ENCODE measurements at places on chromosomes 12 and 14.
A peak's percentile ranks its signal among the peaks of the same experiment; 100 is the strongest.

GRCh38 chr12:130981074-130981742, 27.5 kb downstream of the ADGRD1 start:
- DNase-seq, result no peak

GRCh38 chr14:74488786-74489397, 4.2 kb downstream of the NPC2 start:
- DNase-seq, result no peak

DNA sequence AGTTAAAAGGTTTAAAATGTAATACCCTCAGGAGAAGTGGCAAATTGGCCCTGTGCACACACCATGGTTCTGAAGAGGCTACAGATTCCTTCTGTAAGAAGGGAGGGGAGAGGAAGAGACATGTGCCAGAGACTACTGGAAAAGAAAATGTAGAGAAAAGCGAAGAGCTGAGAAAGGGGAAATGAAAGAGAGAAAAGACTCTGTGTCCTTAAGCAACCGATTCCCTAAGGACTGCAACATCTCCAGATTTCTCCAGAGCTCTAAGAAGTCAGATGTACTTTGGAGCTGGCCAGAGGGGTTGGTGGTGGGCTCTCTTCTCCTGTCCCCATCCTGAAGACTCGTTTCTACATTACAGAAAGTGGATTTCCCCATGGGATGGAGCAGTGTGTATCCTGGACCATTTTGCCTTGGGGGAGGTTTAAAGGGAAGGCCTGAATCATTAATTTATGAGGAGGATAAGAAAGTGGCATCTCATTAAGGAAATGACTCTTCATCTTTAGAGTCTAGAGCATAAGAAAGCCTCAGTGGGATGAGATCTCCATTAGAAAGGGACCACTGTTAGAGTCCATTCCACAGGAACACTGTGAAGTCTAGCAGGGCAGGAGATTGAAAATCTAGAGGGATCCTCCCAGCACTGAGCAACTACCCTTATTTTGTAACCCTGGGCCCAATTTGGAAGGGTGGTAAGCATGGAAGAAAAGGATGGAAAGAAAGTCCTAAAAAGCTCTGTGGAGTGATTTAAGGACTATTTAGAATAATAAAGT, 45.5 kb upstream of the FUT8 start:
- DNase-seq, result no peak

DNA sequence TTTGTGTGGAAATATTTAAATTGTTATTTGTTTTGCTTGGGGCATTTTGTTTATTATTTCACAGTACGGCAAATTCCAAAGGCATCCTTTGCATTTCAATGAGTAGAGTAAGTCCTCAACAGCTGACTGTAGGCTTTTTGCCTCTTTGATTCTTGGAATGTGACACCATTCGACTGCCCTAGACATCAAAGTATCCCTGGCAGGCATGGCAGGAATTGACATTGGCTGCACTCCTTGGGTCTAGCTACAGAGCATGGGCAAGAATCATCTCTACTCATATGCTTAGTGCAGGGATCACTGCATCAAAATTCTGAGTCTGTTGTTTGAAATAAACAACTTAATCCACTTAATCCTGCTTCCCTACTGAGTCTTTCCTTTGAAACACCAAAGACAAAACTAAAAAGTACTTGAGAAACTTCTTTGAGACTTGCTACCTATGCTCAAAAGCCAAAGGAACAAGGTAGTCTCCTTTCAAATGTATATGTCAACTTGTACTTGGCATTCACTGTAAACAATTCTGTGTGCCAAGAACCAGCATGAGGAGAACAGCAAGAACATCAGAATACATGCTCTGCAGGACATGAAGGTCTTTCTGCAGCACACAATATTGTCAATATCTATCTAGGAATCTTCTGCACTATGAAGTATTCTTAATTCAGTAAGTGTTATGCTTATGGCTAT, 1569.0 kb upstream of the FLRT2 start:
- DNase-seq, result no peak

DNA sequence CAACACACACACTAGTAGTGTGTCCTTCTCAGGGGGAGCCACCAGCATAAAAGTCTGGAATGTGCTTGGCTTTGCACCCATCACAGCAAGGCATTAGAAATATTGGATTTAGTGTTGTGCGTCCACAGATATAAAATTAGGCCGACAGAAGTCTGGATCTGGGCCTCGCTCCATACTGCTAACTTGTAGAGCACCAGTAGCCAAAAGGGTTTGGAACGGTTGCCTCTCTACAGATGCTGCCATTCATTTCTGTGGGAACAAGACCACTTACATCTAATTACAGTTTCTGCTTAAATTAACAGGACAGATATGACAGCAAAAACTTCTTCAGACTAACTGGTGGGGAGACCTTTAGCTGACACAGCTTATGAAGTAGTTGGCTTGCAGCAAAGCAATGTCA, 94.2 kb downstream of the EXOC5 start:
- DNase-seq, result no peak

DNA sequence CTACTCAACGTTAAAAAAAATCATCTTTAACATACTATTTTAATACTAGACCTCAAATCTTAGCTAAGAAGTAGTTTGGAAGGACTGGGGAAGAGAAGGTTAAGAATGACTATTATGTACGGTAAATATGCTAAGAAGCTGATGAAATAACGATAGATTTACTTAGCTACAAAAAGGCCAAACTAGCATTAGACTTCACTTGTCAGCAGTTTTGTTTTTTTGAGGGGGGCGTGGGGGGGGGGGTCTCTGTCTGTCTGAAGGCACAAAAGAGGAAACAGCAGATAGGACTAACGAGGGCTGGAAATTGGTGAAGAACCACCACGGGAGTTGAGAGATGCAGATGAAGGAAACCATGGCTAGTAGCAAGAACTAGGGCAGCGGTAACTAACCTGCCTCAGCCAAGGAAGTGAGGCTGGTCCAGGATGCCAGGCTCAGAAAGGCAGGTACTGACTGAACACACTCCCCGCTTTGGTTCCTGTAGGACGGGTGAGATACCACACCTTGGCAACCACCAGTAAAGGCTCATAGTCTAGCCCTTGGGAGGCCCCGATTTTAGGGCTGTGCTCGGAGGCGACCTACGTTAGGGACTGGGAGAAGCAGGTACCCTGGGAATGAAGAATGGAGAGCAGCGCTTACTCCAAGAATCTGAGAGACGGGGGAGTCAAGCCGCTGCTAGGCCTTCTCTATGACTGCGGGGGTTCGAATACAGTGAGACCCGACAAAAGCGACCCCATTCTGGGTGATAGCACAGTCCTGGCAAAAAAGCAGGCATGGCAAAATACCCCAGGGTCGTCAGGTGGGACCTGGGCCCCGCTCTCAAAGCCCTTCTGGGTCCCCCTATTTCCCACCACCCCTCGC, 675 bp downstream of the NEDD8 start:
- DNase-seq, result no peak

GRCh38 chr12:90995010-90995409, 9.8 kb downstream of the EPYC start:
- DNase-seq, result no peak

GRCh38 chr12:7638760-7639555, 26.8 kb downstream of the APOBEC1 start:
- no peak for DNase-seq

DNA sequence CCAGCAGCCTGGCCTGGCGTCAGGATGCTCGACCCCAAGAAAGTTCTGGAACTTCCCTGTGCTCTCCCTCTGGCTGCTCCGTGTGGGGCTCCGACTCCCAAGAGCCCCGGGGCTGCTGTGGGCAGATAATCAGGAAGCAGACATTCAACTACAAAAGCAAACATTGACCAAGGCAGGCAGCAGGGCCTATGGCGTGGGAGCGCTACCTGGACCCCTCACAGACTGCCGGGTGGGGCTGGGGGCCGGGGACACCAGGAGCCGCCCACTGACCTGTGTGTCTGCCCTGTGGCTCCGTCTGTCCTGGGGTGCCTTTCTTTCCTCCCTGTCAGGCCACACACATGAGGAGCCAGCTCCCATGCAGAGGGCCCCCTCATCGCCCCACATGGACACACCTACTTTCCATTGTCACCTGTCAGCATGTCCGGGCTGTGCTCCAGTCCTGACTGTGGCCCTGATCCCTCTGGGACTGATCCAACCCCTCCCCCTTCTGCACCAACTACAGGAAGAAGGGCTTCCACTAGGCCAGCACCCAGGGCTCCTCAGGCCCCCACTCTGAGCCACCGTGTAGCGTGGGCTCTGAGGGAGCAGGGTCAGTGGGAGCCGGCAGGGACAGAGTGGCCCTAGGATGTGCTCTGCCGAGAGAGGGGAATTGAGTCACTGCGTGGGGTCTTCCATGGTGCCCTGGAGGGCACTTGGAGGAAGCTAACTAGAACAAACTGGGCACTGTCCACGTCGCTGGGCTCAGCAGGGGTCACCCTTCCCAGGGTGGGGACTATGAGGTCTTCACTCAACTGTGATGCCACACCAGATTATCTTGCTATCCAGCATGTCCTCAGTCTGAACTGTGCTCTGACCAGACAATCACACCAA, 215.4 kb upstream of the C14orf180 start:
- DNase-seq, result no peak

DNA sequence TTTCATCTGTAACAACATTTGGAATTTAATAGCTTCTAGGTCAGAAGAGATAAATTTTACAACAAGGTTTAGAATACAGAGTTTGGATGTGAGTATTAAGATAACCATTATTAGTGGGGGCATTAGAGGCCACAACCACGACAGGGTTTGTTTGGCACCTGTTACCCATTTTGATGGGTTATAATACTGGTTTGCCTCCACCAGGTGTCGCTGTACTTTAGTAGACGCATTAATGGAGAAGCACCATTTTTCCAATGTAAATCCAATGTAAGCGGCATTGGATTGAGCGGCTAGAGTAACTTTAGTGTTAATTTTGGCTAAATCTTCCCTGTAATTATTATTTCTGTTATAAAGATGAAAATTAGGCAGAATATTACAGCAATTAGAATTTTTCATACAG, 136.2 kb downstream of the SLCO1B3 start:
- no peak for DNase-seq

GRCh38 chr12:104494137-104494792, 37.5 kb downstream of the CHST11 start:
- DNase-seq, result no peak

GRCh38 chr12:30796313-30796780, 41.6 kb upstream of the CAPRIN2 start:
- DNase-seq, result no peak

DNA sequence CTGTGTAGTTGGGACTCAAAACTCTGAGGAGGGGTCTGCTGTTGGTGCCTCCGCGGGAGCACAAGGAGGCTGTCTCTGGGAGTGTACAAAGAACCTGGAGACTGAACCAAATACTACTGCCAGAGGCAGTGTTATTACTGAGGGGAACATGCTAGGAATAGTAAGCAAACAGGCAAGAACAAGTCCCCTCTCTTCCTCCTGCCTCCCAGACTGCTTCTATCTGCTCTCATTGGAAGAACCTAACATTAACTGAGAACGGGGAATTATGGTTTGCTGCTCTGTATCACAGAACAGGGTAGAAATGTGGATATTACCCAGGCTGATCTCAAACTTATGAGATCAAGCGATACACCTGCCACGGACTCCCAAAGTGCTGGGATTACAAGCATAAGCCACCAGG, 4.5 kb upstream of the KMT5A start:
- DNase-seq, result no peak

DNA sequence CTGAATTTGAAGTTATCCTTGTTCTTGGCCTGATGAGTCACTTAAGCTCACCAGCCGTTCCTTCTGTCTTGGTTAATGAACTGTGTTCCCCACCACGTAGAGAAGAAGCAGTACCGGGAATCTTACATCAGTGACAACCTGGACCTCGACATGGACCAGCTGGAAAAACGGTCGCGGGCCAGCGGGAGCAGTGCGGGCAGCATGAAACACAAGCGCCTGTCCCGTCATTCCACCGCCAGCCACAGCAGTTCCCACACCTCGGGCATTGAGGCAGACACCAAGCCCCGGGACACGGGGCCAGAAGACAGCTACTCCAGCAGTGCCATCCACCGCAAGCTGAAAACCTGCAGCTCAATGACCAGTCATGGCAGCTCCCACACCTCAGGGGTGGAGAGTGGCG, 68.2 kb downstream of the FRMD6 start:
- no peak for DNase-seq

- DNase-seq, result no peak
These were observed 285.3 kb upstream of the KITLG start for GRCh38 chr12:88865537-88865936.

GRCh38 chr14:69755784-69756183, 11.2 kb upstream of the SRSF5 start:
- no peak for DNase-seq

GRCh38 chr12:53659571-53659981, 16.3 kb downstream of the ATP5MC2 start:
- DNase-seq, result no peak

DNA sequence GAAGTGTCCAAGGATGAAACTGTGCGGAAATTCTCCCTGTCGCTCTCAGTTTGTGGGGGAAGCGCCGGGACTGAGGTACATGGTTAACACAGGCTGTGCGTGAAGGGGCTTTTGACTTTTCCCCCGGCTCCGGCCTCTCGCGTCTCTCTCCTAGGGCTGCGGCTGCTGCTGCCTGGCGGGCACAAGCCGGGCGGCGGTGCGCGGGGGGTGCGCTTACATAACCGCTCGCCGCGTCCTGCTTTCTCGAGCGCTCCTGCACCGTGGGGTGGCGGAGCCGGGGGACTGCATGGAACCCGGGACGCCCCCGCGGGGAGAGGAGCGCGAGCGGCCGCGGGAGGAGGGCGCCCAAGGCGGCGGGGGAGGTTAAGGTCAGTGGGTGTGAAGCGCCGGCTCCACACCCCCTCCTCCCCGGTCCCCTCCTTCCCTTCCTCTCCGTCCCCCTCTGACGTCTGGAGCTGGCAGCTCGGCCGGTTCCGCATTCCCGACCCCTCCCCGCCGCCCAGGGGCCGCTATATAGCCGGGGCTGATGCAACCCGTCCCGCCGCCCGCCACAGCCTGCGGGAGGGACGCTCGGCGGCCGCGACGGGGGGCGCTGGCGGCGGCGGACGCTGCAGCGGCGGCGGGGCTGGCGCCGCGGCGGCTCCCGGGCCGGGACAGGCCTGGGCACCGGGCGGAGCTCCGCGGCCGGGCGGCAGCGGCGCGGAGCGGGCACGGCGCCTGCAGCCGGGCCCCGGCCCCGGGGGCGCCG, at the start of gene JDP2:
Gene JDP2 (plus strand): TSS at position 541 of the 748 bp plus-strand sequence. CDS start 9,899 bp downstream, outside the sequence.
- DNase-seq, result no peak

DNA sequence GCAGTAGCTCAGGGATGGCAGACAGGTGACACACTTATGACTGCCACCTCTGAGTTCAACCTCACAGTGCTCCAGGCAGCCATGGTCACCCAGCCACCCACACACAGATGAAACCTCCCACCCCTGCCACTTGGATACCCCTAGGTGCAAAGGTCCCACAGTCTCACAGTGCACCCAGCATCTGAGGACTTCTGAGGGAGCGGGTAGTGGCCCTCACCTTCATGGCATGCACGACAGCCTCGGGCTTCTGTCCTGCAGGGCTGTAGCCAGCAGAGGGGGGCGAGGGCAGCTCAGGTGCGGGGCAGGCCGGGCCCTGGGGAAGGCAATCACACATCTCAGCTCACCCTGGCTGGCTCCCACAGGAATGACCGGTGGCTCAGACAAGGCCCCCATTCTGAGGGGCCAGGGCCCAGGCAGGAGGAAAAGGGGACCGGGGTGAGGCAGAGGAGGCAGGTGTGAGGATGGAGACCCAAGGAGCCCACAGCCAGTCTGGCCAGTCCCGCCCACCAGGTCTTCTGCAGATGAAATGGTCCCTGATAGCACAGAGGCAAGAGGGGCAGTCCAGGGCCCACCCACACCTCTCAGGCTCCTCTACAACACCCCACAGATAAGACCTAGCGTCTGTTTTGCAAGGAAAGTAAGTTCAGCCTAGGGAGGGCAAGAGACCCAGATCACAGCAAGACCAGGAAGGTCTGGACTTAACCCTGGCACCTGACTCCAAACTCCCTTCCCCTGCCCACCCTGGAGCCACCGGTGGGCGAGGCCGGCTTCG, 35.8 kb downstream of the CCNK start:
- DNase-seq, result no peak

GRCh38 chr12:25386831-25387731, 136.4 kb upstream of the KRAS start:
- peak; percentile 86 for DNase-seq

Measured in SHP77 treated with DMSO at 0.1 percent for 48 hours (cell line).